CD8-positive, alpha-beta memory T cell (primary cell): ENCODE measurements at places on chromosomes 7 and 10.

DNA sequence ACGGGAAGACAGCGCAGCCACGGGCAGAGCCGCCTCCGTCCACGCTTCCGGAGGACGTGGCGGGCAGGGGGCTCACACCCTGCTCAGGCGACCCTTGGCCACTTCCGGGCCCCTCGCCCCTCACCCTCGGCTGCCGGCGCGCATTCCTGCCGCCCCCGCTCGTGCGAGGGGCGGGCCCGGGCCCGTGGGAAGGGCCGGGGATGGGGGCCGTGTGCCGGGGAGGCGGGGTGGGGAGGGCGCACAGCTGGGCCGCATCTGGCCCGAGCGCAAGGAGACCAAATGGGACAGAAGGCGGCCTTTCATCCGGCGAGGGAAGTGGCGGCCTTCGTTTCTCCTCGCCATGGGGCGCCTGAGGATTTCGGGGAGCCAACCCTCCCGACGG lies 846 bp upstream of the LFNG start:
- DNase-seq = no peak

DNA sequence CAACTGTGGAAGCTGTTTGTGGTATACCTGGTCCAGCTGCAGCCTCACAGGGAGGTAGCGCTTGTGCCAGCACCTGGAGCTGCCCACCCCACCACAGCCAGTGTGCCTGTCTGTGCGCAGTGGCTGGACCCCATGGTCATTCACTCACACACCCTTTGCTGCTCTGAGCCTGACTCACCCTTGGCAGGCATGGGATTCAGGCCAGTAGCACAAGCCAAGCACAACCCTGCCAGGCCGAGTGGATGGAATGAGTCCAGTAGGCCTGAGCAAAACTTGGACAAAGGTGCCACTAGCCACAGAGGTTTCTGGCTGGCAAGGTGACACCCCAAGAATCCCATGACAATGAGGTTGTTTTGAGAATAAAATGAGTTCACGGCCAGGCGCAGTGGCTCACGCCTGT lies 19.0 kb downstream of the RBM48 start:
- DNase-seq = no peak

DNA sequence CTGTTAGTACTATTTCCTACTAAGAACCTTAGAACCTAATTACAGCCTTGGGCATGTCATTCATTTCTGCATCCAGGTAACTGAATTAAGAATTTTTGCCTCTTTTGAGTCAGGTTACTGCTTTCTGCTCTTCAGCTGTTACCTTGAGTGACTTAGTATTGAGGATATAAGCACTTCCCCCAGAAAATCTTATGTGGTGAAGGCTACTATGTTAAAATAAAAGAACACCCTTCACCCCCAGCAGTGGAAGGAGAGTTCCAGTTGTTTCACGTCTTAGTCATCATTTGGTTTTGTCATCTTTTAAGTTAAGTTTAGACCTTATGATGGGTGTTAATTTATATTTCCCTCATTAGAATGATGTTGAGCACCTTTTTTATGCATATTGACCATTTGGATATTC lies 82.8 kb downstream of the GLCCI1 start:
- no peak for DNase-seq

DNA sequence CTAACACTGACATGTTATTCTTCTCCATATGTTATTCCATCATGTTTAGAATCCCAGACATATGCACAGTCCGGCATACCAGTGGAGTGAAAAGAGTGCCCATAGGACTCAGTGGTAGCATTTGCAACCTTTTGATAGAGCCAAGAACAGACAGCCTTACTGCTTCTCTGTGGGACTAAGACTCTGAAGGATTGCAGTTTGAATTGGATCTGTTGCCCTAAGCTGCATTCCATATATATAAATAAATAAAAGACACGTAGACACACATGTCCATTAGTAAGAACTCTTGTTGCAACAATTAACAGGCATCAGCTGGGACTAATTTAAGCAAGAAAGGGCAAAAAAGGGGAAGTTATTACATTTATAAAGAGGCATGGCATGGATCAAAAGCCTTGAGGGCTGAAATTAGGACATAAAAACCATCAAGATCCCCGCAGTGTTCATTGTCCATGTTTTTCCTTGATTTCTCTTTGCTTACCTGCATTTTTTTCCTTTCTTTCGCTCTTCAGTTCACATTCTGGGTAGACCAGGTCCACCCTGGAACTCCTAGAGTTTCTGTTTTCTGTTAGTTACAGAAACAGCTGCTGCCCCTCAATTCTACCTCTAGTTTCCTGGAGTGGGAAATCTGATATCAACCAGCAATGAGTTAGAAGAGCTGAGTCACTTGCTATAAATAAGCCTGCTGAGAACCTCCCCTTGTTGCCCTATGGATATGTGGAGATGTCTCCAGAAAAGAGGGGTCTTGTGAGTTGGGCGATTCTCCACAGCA lies 132.4 kb downstream of the SORCS1 start:
- DNase-seq = no peak

DNA sequence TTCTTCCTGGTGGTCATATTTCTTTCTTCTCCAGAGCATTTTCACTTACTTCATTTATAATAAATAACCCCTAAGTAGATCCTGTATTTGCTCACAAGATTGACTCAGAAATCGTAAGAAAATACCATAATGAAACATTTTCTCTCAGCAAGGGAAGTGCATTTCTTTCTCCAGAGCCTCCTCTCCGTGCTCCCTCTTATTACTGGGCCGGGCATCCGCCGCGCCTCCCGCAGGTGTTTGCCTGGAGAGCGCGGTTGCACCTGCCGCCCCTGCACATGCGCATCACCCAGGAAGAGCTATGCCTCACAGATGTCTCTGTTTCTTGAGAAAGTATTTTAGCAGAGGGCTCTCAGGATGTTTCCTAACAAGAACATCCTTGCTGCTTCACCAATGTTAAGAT lies 509.2 kb downstream of the TCERG1L start:
- no peak for DNase-seq

- DNase-seq = no peak
These were observed 55.1 kb downstream of the ABI1 start for GRCh38 chr10:26805567-26806245.

DNA sequence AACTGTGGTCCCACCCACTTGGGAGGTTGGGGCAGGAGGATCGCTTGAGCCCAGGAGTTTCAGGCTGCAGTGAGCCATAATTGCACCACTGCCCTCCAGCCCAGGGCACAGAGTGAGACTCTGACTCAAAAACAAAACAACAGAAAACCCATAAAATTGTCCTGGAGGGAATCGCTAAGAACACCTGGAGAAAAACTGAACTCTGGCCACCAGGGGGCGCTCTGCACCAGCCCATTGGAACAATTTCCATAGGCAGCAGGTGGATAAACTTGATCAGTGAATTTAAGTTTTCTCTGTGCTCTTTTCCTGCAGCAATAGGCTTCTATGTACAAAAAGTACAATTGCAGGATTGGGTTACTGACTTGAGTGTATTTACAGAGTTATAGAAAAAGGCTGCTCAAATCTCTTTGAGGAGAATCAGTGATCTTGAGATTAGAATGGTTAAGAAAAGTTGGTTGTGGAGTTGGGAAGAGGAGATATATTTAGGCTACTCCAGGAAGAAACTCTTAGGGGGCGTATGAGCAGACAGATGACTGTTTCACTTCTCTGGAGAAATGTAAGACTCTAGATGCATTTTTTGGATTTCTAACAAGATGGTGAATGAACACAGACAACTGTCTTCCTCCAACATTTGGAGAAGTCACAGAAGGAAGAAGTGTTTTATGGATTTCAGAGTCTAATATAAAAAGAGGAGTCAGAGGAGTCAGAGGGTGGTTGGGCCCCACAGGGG lies 274.9 kb upstream of the GALNT17 start:
- peak; percentile 58 for DNase-seq

GRCh38 chr7:116780521-116780920 lies 81.9 kb upstream of the CAPZA2 start:
- DNase-seq = no peak
